WTC11 (cell line): ENCODE measurements at places on chromosomes 1 and 21.

GRCh38 chr1:87202922-87203655 lies 125.6 kb upstream of the LMO4 start:
- DNase-seq, result no peak

DNA sequence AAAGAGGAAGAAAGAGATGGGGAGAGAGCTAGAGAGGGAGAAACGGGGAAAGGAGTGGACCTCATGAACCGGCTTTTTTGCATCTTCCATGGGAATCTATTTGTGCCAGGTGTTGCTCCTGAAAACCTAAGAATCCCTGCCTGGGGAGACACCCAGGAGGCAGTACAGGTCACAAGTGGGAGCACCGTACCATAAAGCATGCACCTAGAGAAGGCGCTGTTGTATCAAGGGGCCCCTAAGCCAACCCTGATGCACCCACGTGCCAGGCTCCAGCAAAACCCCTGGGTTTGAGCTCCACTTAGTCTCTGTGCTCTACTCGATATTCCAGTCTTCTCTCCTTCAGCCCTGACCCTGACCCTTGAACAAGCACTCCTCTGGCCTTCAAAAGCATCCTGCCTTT lies 233.6 kb downstream of the RRAGC start:
- DNase-seq, result no peak

DNA sequence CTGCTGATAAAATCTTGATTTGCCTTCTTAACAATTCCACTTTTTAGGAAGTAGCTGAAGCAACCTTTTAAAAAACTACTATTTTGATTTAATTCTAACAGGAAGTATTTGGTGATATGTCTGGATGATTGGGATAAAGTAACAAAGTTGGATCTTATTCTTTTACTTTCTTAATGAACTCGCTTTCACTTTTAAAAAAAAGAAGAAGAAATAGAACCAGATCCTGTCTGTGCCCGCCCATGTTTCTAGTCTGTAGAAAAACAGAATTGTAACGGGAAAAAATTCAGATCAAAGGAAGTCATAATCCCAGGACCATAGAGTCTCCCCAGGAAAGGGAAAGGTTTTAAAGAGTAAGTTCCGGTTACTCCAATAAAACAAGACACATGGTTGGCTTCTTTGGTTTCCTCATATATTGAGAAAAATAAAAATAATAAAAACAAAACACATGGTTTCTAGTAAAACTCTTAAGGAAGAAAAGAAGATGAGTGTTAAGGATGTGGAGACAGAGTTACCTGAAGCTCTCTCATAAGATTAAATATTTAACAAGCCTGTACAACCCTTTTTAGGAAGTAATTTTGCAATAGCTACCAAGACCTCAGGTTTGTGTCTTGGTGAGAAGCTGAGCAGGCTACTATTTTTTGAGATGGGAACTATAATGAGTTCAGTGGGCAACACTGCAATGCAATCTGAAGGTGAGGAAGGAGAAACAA lies 4.9 kb downstream of the CD48 start:
- DNase-seq, result no peak

DNA sequence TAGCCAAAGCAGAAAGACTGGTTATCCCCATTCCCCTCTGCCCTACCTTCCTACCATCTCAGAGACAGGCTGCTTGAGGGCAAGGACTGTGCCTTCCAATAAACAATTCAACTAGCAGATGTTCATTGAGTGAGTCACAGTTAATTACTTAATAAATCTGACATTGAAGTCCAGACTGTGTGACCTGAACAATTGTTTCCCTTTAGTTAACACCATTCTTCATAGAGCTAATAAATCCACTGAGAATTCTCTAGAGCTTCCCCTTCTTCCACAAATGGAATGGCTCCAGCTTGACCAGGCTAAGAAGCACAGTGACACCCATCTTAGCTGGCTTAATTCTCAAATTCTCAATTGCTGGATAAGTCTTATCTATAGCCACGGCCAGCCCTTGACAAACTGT lies 61.9 kb upstream of the GJA5 start:
- DNase-seq, result no peak

- no peak for DNase-seq
These were observed 13.3 kb downstream of the DLGAP3 start for GRCh38 chr1:34916104-34916503.

DNA sequence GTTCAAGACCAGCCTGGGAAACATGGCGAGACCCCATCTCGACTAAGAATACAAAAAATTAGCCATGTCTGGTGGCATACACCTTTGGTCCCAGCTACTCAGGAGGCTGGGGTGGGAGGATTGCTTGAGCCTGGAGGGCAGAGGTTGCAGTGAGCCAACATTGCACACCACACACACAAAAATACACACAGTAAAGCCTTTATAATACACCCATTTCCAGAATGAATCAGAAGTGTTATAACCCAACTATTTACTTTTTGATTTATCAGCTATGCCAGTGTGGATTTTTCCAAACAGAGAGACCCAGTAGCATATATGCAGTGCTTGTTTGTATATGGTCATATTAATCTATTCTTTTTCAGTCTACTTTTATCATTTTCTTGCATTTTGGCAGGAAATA lies 200.1 kb downstream of the ZP4 start:
- no peak for DNase-seq

GRCh38 chr1:107530543-107530942 lies 389.7 kb downstream of the NTNG1 start:
- DNase-seq, result no peak

DNA sequence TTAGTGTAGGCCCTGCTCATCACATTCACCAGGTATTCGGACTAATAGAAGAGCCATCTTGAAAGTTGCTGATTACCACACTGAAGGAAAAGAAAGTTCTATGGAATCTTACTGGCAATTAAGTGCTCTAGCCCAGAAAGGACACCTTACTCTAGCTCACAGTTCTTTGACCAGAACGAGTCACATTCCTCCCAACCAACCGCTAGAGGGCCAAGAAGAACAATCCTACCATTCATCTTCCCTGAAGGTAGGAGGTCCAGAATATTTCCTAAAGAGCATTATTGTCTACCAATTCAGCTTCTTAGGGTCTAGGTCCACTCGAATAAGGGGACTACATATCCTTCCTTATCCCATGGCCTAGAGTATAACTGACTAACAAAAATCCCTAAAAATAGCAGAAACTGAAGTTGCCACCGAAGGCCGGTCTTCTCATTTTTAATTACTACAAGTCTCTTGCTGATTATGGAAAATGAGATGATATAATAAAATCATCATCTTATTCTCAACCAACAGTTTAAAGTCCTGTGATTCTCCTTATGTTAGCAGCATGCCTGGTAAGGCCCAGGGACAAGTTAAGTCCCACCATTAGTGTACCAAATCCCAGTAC lies 2.7 kb upstream of the FMO1 start:
- peak; percentile 36 for DNase-seq

DNA sequence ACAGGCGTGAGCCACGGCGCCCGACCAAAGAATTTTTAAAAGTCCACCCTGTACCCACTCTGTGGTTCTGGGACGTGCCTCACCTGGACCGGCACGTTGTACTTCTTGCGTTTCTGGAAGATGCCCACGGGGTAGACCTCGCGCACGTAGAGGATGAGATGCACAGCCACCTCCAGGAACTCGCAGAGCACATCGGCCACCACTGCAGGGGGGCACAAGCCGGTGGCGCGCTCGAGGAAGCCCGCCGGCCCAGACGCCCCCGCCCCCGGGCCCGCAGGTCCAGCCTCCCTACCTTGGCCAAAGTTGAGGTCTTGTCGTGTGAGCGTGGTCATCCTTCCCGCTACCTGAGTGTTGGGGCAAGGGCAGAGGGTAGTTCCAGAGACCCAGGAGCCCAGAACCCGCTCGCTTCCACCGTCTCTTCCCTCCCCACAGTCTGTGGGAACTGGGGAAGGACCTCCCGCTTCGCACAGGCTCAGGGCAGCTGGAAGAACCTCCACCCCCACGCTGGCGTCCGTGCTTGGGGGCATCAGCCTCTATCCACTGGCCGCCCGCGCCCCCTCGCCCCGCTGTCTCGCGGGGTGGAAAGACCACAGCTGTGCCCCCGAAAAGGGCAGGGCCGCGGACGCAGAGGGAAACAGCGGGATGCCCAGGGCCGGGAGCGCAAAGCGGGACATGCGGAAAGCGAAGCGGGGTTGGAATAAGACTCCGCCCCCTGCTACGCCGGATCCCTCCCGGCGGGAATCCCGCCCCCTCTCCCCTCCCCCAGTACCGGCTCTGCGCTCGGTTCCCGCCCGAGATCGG lies 478 bp downstream of the MAD2L2 start:
- no peak for DNase-seq
